Activated T-helper 2 cell treated with anti-CD3 and anti-CD28 coated beads, Interferon-gamma antibody, Interleukin-2, Interleukin-4, amounts not matched to agents 10 μg/mL and 5 μg/mL and 100 μg/mL, durations not matched to agents 14 hours and 24 hours and 36 hours (primary cell): ENCODE measurements at places on chromosomes 3 and 15.

DNA sequence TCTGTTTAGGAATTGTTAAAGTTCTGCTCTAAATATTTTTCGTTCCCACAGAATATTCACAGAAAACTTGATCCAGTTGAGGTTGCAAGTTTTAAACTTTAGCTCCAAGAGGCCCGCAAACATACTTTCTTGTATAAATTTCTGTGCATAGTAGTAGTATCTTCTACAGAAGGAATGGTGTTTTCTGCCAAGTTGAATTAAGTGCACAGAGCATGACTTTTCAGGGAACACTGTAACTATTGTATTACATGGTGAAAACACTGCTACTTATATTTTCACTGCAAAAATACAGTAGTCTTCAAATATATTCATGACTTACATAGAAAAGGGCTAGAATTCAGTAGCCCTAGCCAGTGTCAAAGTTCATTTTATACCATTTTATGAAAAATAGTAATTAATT is 67.0 kb downstream of the SUCNR1 start:
- no peak for DNase-seq

DNA sequence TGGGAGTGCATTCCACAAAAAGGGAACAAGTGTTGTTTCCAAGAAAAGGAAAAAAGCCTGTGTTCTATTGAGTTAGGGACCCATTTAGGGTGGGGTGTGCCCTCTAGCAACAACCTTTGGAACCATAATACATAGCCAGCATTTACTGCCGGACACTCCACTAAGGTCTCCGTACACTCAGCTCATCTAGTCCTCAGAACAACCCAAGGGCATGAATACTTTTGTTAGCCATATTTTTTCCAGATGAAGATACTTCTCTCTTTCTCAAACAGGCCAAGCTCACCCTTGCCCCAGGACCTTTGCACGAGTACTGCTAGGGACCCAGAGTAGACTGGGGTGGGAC is 46.2 kb downstream of the GLDN start:
- DNase-seq = no peak

GRCh38 chr3:137743608-137744007 is 20.5 kb upstream of the SOX14 start:
- no peak for DNase-seq

- no peak for DNase-seq
Measured at GRCh38 chr3:71858503-71859122, 73.7 kb upstream of the PROK2 start.

GRCh38 chr15:46681901-46682300 is 1035.4 kb upstream of the SEMA6D start:
- DNase-seq = no peak

DNA sequence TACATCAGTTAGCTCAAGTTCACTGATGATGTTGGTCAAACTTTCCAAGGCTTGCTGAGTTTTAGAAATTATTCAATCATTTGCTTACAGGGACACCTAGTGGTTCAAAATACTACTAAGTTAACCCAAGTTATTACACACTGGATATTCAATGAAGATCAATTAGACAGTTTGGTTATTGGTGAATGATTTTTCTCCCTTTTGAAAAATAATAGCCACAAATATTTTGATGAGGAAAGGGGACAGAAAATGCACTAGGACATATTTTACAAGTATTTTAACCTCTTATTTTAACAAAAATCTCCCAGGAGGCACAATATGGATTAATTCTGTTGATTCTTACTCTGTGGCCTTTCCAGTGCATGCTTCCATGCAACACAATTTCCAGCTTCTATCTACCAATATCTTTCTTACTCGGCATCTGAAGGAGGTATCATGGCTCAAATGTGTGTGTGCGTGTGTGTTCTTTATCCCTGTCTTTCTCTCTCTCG is 20.1 kb upstream of the GOLGA6L2 start:
- no peak for DNase-seq

DNA sequence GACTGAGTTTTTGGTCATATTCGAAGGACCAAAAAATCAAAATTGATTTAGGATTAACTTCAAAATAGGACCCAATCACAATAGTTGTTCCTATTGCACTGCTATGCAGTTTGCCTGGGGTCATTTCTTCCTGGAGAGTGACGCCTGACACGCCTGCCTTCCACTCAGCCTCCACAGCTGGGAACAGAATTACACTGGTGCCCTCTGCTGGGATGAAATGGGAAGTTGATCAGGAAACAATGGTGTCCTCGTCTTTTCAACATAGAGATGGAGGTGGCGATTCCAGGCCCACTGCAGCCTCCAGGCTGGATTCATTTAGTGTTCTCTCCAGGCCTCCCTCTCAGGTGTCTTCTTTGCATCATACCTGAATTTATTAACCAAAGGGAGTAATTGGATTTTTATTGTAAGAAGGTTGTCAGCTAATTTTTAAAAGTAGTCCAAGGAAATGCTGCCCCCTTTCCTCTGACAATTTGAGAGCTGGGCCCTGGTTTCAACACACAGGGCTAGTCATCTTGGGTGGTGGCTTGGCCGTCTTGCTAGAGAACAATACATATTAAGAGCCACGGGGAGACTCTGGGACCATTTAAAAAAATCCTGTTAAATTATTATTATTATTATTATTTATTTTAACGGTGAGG is 69.7 kb downstream of the GAP43 start:
- DNase-seq = peak; percentile 47

DNA sequence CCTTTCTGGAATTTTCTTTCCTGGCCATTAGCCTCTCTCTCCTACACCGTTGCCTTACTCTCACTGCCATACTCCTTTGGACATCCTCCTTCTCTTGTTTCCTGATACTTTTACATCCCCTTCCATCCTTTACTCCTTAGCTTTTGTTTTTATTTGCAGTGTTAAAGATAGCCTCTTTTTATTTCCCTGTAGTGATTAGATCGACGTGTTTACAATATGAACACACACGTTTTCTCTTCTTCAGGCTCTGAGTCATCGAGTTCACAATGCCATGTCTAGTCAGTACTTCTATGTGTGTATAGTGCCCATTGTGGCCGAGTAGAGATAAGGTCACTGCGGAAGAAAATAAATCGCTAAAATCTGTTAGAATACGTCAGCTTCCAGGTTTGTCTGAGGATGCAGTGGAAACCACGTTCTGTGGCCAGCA is 208.5 kb downstream of the LPP start:
- DNase-seq = no peak

DNA sequence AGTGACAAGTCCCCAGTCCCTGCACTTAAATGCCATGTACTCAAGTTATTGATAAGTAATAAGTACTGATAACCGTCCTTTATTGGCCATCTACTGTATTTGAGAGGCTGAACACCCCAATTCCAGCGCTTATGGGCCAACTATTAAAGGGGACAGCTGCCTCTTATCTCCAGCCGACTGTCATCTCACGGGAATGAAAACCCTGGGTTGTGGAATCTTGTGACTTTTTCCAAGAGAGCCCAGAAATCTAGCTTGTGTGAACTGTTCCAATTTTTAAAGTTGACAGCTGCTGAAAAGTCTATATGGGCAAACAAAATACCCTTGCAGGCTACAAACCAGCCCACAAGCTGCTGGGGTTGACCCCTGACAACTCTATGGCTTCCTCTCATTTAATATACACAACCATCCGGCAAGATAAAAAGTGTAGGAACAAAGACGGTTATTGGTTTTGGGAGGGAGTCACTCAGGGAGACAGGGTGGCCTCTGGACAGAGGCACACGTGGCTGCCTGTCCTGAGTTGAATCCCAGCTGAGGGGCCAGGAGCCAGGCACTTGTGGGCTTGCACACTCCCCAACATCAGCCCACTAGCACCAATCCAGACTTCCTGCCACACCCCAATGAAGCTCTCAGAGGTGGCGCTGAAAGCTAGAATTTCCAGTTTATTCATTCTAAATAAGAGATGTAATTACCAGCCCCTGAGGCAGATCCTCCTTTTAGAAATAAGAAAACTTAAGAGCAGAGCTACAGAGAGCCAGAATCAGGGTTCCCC is 16.2 kb downstream of the SPSB4 start:
- DNase-seq = no peak
